Smooth muscle cell of the brain vasculature (primary cell): ENCODE measurements at places on chromosomes 16 and 17.

GRCh38 chr16:27547134-27547533, 2.6 kb downstream of the GTF3C1 start:
- DNase-seq = no peak

DNA sequence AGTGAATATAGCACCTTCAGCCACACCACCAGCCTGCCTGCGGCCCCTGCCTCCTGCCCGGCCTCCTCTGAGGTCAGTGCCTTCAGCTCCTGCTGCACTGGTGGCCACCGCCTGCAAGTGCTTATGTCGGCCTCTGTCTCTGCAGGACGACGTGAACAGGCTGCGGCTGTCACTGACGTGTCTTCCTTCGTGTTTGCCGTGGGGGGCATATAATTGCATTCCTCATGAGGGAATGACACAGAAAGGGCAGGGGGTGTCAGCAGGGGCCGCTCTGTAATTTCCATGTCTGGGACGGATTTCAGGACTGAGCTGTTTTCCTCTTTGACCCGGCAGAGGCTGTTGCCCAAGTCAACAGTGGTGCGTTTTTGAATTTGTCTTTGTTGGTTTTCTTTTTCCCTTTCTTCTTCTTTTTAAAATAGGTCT, 28.5 kb downstream of the CMIP start:
- no peak for DNase-seq

- DNase-seq = no peak
These were observed 5.1 kb downstream of the CLCN7 start for GRCh38 chr16:1469693-1470201.

DNA sequence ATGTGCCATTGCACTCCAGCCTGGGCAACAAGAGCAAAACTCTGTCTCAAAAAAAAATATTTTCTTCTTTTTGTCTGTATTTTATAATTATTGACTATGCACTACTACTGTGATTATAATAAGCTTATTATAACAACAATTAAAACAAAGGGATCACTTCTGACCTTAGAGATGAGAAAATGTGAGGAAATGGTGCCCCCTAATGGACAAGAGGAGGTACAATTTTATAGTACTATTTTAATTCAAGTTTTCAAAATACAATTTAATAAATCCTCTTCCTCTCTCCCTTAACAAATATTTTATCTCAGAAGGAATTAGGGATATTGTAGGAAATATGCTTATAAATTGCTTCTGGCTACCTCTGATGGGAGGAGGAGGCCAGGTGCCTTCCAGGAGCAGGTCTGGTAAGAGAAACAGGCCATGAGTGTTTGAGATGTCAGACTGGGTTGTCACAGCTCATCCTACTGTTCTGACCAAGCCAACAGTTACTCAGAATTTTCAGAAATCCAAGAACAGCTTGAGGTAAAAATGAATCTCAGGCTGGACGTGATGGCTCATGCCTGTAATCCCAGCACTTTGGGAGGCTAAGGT, 14.0 kb downstream of the VPS53 start:
- no peak for DNase-seq
